Progenitor cell of endocrine pancreas (in vitro differentiated cells): ENCODE measurements at places on chromosomes 2 and 18. TPM values are rescaled to one million over a fixed set of nuclear protein-coding genes. Genes with fewer than 3 reads are reported as not detected.

The CAVIN2 gene
- total RNA-seq: 0.11 and 0.17 TPM in 2 replicates

The ARHGEF4 gene
- 5.6 and 6.5 TPM in 2 replicates for total RNA-seq

The MYL12B gene
- total RNA-seq: 187 and 193 TPM in 2 replicates

The CARF gene
- 11.5 and 13.1 TPM in 2 replicates for total RNA-seq

The HOXD11 gene
- not detected in 2 replicates for total RNA-seq

The EPC2 gene
- total RNA-seq: 50.4 and 53.1 TPM in 2 replicates

The RIT2 gene
- total RNA-seq: not detected in 2 replicates

The GPATCH11 gene
- 4.3 and 4.4 TPM in 2 replicates for total RNA-seq

The CCDC74A gene
- total RNA-seq: 11.8 and 12.5 TPM in 2 replicates

The SCYGR4 gene
- not detected in 2 replicates for total RNA-seq

The ATP5F1A gene
- total RNA-seq: 375 and 390 TPM in 2 replicates

The UPP2 gene
- not detected in 2 replicates for total RNA-seq

The DQX1 gene
- total RNA-seq: 1.5 and 1.7 TPM in 2 replicates

The NOSTRIN gene
- total RNA-seq: 4.0 and 4.3 TPM in 2 replicates

The HOXD9 gene
- total RNA-seq: not detected in 2 replicates

The RGPD4 gene
- total RNA-seq: 0.11 TPM in 1 of 2 replicates, not detected in the other

The UGT1A8 gene
- total RNA-seq: not detected in 2 replicates

The PCARE gene
- not detected in 2 replicates for total RNA-seq

The SERPINB12 gene
- total RNA-seq: not detected in 2 replicates

The HAAO gene
- 14.5 and 16.7 TPM in 2 replicates for total RNA-seq

The SLC35G4 gene
- not detected in 2 replicates for total RNA-seq
